CD4-positive, alpha-beta T cell treated with Interleukin-2 at 100 ng/mL for 4 hours (primary cell): ENCODE measurements at places on chromosomes 6 and 20.
A peak's percentile ranks its signal among the peaks of the same experiment; 100 is the strongest.

DNA sequence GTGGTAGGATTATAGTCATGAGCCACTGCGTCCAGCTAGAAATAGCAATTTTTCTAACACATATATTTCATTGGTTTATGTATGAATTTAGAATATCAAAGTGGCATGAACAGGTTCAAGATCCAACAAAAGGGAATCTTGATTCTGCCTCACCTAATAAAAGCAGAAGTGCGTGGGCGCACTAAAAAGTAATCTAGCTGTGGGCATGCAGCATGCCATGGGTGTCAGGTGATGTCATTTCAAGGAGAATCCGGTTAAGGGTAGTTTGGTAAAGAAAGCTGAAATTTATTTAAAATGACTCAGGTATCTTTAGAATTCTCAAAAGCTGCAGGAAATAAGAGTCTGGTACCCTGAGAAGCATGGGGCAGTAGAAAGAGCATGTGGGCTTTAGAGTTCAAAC lies 17.6 kb downstream of the LRRN4 start:
- no peak for DNase-seq

- DNase-seq, result no peak
Measured at GRCh38 chr6:14838133-14838583, 407.7 kb upstream of the JARID2 start.

DNA sequence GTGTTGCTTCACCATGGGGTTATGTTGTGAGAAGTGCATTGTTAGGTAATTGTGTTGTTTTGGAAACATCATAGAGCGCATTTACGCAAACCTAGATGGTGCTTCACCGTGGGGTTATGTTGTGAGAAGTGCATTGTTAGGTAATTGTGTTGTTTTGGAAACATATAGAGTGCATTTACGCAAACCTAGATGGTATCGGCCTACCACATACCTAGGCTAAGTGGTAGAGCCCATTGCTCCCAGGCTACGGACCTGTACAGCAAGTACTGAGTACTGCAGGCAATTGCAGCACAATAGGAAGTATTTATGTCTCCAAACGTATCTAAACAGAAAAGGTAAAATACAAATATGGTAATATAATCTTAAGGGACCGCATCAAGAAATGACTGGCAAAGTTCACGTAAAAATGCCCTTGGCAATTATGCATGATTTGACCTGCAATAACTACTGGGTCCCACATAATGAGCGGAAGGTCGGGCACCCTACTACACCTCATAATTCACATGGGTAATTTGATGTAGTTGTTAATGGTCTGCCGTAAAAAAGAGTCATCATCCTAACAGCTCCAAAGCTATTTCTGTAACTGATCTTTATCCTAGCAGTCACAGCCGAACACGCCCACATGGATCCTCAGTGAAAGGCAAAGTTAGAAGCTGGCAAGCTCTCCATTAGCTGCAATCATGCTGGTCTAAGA lies 76.0 kb downstream of the RSPH3 start:
- DNase-seq, result no peak

- no peak for DNase-seq
Measured at GRCh38 chr20:61705386-61706258, 360.1 kb downstream of the TAF4 start.

- DNase-seq, result no peak
Measured at GRCh38 chr20:6384956-6385486, 262.2 kb upstream of the FERMT1 start.

DNA sequence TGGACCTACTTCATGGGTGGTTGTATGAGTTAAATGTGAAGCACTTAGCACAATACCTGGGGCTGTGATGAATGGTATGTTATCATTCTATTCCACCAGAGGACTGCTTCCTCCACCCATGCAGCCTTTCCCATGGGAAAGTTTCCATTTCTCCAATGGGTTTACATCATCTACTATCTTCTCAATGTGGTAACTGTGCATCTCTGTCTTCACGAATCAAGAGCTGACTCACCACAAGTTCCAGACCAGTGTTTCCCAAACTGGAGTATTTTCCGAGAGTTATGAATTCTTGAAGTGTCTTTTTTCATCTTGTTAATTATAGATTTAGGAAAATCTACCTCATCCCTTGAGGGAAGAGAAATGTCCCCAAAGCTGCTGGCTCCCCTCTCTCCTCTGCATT lies 182.8 kb downstream of the UNC5CL start:
- no peak for DNase-seq

GRCh38 chr20:45044084-45044573 lies 56.8 kb downstream of the KCNS1 start:
- DNase-seq, result peak; percentile 76
